ENCODE measurements at places on chromosomes 12 and 14.

GRCh38 chr14:94028450-94028826 is 2.3 kb downstream of the OTUB2 start:
- peak; percentile 70 for DNase-seq

- no peak for DNase-seq
These were observed 184.6 kb downstream of the MSRB3 start for GRCh38 chr12:65463082-65463481.

- DNase-seq: no peak
These were observed 14.7 kb downstream of the ZNF605 start for GRCh38 chr12:132941336-132941954.

DNA sequence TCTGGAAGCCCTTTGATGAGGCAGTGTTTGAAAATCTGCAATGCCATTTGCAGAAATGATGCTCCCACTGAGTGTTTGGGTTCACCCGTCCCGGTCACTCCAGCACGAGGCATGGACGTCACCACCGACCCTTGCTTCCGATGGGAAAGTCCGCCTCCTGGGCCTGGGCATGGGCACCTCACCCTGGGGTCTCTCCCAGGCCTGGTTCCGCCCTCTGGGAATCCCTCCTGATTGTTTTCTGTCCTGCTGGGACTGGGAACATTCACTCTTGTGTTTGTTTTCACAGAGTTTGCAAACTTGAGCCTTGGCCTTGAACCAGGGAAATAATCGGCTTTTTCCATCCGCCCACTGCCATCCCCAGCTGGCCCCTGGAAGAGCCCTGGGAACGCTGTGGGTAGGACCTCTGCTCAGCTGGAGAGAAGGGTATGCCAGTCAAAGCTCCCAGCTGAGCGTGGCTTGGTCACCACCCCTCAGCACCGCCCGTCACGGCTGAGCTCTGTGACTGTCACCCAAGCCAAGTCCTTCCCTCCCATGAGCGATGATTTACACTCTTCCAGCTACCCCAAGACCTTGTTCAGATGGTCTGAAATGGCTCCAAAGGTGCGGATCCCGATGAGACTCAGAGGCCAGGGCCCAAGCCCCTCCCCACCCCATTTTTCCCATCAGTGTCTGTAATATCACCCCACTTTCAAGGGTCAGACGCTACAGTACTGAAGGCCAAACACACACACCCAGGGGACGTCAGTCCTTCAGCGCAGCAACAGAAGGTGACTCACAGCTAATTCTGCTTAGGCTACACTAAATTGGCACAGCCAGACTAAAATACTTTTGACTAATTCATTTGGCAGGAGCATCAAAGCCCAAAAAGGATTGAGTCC is 34.1 kb upstream of the FZD10 start:
- DNase-seq: peak; percentile 78

GRCh38 chr12:131333136-131333535 is 377.8 kb upstream of the SFSWAP start:
- no peak for DNase-seq

DNA sequence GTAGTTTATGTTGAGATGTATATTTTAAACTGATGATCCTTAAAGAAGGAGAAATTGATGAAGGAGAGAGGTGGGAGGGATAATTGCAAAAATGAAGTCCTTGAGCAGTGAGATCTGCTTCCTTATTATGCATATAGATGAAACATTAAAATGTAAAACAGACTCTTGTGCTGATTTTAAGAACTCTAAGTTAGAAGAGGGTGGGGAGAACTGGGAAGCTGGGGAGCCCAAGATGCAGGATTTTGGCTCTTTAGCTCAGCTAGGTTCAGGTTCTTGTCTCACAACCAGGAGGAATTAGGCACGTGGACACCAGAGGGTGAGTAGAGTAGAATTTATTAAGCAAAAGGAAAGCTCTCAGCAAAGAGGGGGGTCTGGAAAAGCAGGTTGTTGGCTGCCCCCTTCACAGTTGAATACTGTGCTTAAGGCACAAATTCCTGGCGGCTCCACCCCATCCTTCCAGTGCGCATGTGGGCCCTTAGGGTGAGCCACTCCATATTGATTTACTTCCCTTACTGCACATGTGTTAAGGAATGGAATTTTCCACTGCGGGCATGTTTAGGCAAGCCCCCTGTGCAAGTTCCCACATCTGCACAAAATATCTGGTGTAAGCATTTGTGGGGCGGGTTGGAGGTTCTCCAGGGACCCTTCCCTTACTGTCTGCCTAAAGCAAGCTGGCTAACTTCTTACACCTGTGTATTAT is 141.9 kb downstream of the BICD1 start:
- peak; percentile 8 for DNase-seq

DNA sequence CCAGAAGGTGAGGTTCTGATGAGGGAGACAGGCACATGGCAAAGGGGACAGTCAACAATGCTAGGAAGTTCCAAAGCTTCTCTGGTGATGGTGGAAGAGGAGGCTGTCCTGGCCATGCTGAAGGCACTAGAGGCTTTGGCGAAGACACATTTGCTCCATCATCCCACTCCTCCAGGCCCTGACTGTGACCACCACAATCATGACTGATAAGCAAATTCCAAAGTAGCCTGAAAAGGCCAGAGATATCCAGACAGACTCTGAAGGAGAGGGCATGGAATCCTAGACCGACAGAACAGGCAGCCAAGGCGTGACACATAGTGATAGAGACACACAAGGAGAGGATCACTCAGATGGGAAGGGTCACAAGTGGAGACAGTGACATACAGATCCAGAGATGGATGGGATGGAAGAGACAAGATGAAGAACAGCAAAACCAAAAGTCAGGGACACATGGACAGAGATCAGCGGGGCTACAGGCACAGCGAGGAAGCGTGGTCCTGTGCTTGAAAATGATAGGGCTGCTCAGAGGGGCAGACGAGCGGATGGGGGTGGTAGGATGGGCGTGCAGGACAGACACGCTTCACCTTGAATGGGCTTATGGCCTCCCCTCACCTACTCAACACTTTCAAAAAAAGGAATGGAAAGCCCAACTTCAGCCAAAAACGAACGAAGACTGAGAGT is 1.3 kb downstream of the ZFHX2 start:
- DNase-seq: no peak

DNA sequence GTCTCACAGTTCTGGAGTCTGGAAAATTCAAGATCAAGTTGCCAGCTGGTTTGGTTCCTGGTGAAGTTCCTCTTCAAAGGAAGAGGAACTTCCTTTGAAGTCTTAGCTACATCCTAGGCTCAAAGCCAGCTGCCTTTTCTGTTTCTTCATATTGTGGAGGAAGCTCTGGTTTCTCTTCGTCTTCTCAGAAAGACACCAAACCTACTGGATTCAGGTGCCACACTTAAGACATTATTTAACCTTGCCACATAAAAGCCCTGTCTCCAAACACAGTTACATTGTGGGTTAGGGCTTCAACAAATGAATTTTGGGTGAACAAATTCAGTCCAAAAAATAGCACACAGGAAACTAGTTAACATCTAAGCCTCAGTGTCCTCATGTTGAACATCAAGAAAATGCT is 1019.8 kb downstream of the GALC start:
- DNase-seq: no peak

DNA sequence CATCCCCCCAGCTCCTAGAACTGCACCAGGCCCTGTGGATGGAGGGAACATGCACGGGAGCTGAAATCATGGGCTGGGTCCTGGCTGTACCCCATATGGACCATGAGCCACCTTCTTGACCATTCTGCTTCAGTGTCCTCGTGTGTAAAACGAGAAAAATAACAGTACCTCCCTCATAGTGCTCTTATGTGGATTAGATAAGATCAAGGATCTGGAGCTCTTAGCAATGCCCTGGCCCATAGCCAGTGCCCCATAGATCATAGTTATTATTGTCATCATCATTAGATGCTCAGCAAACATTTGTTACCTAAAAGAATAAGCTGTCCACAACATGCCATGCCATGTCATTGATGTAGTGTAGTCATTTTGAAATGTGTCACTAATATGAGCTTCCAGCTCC is 71.3 kb downstream of the SYNE3 start:
- no peak for DNase-seq

- DNase-seq: no peak
These were observed 120.8 kb downstream of the CHST11 start for GRCh38 chr12:104577581-104577981.

DNA sequence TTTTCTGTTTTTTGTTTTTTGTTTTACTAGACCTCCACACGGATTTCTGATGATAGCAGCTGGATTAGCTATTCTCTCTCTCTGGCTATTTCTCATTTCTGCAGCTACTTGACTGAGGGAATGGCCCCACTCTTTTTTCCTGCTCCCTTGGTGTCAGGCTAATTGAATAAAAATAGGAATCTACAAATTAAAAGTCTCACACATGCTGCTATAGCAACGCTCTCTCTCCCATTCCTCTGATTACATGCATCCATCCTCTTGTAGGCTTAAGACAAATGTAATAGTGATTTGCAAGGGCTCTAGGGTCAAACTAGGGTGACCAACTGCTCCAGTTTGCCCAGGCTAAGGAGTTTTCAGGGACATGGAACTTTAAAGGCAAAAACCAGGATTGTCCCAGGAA is 221.8 kb downstream of the PHLDA1 start:
- DNase-seq: no peak

DNA sequence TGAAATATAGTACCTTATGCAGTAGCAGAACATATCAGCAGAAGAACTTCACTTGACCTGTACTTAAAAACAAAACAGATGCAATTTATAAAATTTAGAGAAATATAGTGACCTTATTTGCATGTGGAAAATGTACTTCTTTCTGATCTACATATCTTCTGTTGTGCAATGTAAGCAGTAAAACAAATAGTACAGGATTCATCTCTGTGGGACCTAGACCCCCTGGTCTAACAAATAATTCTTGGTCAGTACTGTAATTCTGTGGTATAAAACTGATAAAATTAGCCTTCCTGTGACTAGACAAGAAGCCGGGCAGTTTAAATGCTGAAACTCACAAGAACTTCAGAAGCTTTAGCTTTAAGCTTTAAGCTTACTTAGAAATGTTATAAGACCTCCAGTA is 21.6 kb downstream of the HIF1A start:
- DNase-seq: no peak

- DNase-seq: no peak
These were observed 19.1 kb downstream of the TPCN1 start for GRCh38 chr12:113240395-113240794.

DNA sequence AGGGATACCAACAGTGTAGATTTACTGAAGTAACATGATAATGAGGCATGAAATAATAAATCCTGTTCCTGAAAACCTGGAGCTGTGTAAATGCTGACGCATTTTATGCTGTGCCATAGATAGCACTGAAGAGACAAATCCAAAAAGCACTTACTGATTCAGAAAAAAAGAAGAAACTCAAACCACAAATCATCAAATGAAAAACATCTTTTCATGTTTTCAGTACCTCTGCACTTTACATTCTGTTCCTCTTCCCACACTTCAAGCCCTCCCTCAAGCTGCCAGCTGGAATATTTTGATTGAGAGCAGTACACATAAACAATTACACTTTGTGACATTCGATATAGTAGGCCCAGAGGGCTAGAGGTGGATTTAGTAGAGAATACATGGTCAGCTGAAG is 362.3 kb downstream of the NAV3 start:
- DNase-seq: peak; percentile 8

DNA sequence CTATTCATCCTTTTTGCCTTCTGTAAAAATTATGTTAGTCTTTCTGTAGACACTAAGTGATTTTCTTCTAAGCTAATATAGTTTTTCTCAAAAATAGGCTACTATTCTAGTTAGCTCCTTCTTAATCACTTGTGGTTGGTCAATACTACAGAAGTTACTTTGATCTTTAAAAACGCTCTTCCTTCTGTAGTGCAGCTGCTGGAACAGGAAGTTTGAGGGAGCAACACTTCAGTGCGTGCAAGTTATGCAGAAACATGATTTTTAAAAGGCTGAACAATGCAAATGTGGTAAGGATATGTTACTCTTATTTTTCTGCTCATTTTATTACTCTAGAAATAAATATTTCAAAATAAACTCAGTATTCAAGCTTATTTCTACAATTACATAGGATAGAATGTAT is 11.1 kb upstream of the RERGL start:
- no peak for DNase-seq

DNA sequence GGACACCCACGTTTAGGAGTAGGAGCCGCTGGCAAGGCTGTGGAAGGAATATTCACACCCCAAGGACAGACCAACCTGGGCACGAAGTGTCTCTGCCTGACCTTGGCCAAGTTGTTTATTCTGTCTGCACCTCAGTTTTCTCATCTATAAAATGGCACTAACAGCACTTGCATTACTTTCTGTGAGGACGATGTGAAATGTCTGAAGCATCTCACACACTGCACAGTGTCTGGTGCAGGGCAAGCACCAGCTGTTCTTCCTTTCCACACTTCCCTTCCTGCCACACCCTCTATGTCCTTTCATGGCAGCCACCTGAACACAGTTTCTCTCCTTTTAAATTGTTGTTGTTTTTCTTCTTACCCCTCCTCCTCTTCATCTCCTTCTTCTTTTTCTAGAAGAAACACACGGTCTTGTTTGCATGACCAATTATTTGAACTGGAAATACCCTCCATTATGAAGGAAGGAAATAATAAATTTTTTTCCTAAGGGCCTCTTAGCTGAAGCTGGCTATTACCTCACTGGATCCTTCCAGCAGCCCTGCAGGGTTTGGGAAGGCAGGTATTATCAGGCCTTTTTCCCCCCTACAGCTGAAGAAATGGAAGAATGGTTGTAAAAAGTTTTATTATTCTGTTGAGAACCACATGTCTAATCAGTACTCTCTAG is 42.9 kb upstream of the ATP23 start:
- DNase-seq: peak; percentile 43

DNA sequence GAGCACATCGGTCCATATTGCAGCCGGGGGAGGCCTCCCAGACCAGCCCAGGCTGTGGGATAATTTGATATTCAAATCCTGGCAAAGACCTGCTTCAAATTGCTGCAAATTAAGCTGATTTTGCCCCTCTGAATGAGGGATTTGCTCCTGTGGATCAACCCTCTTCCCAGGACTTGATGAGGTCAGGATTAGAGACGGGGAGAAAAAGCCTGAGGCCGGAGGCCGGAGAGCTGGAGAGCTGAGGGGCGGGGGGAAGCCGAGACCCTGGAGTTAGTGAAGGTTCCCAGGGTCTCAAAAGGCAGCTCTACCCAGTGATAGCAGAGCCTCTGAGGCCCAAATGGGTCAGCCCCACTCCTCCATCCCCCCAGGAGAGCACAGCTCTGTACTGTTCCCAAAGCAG is 17.5 kb upstream of the VSX2 start:
- no peak for DNase-seq

DNA sequence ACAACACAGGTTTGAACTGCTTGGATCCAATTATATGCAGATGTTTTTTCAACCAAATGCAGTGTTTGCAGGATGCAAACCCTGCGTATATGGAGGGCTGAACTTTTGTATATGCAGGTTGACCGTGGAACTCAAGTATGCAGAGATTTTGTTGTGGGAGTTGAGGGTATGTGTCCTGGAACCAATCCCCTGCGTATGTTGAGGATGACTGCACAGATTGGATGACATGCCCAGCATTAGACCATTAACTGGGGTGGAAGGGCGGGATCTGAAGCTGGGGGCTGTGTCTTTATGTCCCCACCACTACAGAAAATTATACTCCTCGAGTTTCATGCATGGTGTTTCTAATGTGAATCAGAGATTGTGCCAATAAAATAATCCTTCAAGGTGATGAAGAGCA is 162.2 kb upstream of the RMST start:
- no peak for DNase-seq

GRCh38 chr12:54045868-54046521 is 7.6 kb upstream of the HOXC4 start:
- DNase-seq: no peak
